Activated T-cell treated with anti-CD3 and anti-CD28 coated beads for 48 hours (primary cell): ENCODE measurements at places on chromosomes 7 and 10.

DNA sequence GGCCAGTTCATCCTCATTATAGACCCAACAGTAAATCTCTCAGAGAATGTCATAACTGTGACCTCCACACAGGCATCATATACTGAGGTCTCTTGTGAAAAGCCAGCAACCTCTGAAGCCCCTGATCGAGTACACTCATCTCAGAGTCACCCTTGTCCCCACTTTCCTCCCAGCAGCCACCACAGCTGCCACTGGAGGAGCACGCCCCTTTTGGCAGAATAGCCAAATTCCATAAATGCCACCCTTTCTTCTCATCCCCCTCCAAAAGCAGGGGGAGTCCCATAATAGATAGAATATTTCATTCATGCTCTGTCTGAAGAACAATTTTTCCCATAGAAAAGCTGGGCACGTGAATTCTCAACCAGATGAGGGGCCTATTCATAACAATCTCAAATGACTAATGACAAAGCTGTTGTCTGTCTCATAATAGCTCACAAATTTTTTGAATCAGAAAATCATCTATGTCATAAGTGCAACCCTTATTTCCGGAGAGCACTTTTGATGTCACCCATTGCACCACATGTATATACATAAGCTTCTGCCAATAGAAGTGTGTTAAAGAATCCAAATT lies 47.4 kb downstream of the SGMS1 start:
- no peak for DNase-seq

GRCh38 chr10:1044146-1044545 lies 4.8 kb downstream of the IDI1 start:
- DNase-seq = no peak

DNA sequence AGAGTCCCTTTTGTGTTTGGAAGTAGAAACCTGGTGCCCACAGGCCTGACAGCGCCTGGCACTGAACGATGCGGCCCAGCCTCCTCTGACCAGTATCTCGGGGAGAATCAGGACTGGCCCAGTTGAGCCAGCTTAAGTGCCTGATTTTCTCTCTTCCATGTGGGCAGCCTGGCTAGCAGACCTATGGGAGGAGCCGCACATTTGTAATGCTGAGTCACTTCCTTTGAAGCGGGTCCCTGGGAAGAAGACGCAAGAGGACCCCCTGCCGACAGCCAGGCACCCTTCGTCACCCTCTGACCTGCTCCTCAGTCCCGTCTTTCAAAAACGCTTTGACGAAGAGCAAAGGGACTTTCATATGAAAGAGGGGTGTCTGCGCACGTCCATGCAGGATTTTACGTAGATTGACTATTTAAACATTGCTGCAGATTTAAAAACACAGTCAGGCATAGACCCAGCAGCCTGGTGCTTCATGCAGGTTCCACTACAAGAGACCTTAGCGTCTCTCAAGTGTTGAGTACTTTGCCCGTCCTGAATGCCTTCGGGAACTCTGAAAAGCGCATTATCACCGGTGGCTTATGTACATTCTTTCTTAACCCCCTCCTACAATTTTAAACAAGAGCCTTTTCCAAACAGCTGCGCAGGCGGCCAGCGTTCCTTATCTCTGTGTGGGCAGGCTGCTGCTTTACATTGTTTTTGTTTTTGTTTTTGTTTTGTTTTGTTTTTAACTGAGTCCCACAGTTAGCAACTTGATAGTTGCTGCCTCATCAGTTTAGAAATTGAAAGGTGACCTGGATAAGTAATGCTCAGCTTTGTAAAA lies 36.5 kb upstream of the AP5Z1 start:
- no peak for DNase-seq

DNA sequence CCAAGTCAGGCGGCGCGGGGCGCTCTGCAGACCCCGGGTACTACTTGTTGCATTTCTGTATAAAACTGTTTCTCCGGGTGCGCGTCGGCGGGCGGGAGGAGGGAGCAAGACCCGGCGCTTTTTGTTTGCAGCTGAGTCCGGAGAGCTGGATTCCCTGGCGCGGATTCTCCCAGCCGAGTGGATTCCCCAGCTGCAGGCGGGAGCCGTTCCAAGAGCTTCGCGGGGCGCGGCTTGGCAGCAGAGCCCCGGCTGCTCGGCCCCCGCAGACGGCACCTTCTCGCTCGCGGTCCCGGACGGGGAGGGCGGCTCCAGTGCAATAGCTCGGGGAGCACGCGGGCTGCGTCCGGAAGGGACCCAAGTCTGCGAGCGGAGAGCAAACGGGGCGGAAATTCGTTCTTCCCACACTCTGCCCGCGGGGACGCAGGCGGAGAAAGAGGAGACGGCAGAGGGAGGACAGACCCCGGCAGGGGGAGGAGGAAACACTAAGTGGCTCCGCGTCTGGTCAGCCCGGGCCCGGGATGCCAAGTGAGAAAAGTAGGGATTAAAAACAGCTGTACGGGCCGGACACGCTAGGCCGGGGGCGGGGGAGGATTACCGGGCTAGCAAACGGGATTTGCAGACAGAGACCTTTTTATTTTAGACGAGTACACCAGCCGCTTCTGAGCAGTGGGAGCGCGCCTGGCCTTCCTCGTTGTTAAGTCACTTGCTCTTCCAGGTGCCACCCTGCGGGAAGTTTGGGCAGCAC lies at the start of gene TRIL:
TRIL (minus strand) TSS at position 96 of the 745 bp plus-strand sequence. CDS start 284 bp downstream, outside the sequence.
- no peak for DNase-seq

DNA sequence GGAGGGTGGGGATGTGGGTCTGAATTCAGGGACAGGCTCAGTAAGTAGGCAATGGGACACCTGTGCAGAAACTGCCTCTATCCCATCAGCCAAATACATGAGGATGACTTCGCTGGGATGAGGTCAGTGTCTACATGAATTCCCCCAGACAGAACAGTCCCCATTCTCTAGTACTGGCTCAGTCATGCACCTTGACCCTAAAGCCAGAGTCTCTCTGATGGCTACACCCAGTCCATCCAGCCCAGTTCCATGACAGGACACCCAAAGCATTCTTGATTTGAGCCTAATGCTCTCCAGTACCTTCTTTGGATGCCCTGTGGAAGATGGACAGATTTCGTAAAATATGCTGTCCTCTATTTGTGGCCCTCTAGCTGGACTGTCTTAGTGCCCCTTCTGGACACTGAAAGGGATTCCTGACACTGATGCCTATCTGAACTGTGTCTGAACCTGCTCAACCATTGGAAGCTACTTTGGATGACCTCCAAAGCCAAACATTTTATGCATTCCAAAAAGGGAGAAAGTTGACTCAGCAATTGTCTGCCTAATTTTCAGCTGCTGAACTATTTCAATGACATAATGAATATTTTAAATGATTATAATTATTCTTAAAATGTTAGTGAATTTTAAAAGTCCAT lies 14.6 kb downstream of the SFRP4 start:
- DNase-seq = no peak

GRCh38 chr10:68474021-68474420 lies 2.2 kb upstream of the DNA2 start:
- DNase-seq = no peak

DNA sequence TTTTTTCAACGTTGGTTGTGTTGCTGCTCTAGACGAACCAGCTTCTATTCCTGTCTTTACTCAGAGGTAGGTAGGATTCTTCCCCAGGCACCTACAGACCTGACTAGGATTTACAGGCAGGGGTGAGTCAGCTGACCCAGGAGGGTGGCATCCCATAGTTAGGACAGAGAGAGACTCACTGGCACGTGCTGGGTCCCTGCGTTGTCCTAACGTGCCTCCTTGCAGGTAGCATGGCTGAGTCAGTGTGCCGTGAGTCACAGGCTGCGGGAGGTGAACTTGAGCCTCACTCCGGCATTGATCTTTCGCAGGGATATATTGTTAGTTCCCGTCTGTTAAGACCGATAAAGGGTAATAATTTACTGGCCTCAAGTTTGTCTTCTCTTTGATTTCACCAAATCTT lies 96.5 kb downstream of the PFKFB3 start:
- DNase-seq = no peak

- no peak for DNase-seq
These were observed 228.8 kb upstream of the FAM3C start for GRCh38 chr7:121624958-121625357.

GRCh38 chr7:7790041-7790741 lies 71.8 kb upstream of the RPA3 start:
- no peak for DNase-seq

GRCh38 chr10:36634916-36635315 lies 490.5 kb upstream of the ANKRD30A start:
- no peak for DNase-seq
